Thymus (tissue), 14 donors: ENCODE measurements at places on chromosomes 5 and 9. TPM values are rescaled to one million over a fixed set of nuclear protein-coding genes. Genes with fewer than 3 reads are reported as not detected.

- DNase-seq, result no peak
Observed at GRCh38 chr9:129102791-129103594, 7.6 kb downstream of the CRAT start.

CD72 gene
- polyA plus RNA-seq, result 23.6 TPM

DNA sequence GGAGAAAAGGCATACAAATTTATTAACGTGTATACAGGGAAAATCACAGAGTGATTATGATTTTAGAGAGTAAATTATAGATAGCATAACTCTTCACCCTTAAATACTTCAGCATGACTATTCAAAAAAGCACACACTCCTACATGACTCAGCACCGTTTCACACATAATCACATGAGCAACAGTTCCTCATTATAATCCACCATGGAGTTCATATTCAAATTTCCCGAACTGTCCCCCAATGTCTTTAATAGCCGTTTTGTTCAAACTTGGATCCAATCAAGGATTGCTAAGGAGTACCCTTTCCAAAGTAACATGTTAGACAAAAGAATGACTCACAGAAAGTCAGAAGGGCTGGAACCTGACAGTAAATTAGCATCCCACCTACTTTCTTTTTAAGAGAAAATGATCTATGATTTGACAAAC, 32.1 kb downstream of the RAPGEF1 start:
- DNase-seq, result no peak

TARS1 gene
- polyA plus RNA-seq, result 75.2 TPM

GRCh38 chr5:52964138-52964537, 25.0 kb upstream of the ITGA2 start:
- DNase-seq, result no peak

AHRR gene
- 0.34 TPM for polyA plus RNA-seq

DNA sequence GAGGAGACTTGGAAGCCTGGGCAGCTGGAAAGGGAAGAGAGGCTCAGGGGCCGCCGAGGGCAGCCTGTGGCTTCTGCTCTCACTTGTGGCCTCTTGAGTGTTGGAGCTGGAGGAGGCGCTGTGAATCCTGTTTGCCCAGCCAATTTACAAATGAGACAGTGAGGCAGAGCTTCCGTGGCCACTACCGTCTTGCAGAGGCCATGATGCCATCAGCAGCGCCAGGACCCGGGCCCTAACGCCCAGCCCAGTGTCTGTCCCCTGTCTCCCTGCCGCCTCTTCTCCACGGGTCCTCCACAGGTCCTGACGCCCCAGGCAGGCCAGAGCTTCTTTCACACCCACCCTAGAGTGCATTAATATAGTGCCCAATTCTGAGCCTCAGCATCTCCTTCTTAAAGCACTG, 172.8 kb downstream of the GOLPH3 start:
- DNase-seq, result no peak

FCN2 gene
- 0.75 TPM for polyA plus RNA-seq

DNA sequence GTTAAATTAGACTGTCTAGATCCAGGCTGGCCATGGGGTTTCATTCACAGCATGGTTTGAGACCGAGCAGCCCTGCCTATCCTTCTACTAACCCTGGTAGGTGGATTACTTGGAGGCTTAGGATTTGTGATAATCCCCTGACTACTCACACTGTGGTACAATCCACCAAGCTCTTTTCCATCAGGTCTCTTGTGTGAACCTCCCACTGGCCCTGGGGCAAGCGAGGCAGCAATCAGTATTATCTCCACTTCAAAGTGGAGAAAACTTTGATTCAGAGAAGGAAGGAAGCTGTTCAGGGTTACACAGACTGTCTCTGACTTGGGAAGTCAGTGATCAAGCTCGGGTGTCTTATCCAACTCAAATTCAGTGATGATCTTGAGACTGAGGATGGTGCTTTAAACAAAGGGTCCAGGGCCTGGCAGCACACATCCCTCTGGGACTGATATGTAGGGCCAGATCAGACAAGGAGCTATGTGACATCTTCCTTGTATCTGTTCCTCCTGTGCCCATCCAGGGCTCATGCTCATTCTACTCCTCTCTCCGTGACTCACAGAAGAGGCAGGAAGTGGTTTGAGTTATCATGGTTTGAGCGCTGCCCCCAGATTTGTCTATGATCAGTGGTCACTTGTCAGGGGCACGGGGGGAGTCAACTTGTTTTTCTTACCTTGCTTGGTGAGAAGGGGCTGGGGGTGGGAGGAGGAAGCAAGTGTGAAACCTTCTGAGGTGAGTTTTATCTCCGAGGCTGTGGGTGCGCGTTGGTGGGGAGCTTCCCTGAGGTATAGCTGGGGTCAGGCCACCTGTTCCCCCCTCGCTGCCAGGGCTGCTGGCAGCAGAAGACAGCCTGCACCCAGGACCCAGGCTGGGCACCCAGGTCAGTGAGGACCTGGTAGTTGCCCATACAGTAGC, 48.6 kb downstream of the RGS3 start:
- no peak for DNase-seq

GRCh38 chr5:134207696-134208095, 18.2 kb downstream of the PPP2CA start:
- no peak for DNase-seq

ACOT12 gene
- 0.14 TPM for polyA plus RNA-seq

GRCh38 chr9:108078811-108079210, 589.2 kb upstream of the KLF4 start:
- DNase-seq, result no peak

DNA sequence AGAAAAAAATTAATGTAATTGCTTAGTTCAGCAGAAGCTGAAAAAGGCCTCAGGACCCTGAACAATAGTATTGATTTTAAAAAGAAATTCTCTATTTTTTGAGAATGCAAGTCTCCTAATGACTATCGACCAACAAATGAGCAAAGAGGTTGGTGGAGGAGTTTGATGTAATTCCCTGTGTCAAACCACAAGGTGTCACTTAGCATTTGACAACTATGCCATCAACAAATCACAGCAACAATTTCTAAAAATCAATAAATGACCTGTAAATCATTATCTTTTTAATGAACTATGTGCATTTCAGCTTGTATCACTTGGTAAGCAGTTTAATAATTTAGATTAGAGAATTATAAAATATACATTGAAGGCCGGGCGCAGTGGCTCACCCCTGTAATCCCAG, 133.7 kb downstream of the PRELID2 start:
- DNase-seq, result no peak

LCN1 gene
- 1.2 TPM for polyA plus RNA-seq

GRCh38 chr9:91346644-91347043, 15.1 kb downstream of the AUH start:
- DNase-seq, result no peak

GRCh38 chr5:43150075-43150474, 29.4 kb downstream of the ZNF131 start:
- DNase-seq, result no peak

SUSD3 gene
- 31.0 TPM for polyA plus RNA-seq

DNA sequence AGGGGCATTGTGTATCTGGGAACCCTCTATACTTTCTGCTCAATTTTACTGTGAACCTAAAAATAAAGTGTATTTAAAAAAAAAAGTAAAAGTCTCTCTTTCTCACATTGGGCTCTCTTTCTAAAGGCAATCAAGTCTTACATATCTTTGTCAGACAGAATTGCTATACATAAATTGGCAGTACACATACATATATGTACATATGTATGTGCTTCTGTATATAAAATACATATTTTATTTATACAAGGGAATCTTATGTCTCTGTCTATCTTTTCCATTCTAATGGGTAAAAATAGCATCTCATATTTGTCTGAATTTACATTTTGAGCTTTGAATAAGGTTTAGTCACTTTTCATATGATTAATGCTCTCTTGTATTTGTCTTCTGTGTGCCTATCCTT, 348.8 kb downstream of the SPATA31D1 start:
- DNase-seq, result no peak

DNA sequence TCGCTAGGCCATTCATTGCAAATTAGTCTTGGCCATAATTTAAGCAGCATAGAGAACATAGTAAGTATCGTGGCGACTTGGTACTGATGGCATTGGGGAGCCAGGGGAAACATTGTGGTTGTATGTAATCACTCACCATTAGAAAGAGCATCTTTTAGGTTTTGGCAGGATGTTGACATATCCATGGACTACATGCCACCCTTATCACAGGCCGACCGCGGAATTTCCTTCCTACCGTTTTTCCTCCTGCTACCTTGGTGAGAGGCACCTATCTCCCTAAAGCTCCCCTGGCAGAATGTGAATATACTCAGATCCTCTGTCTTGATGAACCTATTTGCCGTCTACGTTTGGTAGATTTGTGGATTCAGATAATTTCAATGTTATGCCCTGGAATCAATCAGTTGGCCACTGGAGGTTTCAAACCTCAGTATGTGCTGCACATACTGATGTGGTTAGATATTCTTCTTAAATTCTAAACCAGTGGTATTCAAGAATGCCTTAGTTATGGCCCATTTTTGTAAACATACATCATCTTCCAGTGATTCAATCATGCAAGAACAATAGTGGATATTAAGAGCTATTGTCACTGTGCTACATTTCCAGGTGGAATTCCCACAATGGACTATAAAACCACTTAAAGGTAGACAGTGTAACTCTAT, 271.0 kb upstream of the HAPLN1 start:
- DNase-seq, result no peak

- no peak for DNase-seq
Observed at GRCh38 chr5:98656125-98656795, 117.2 kb upstream of the RGMB start.

- no peak for DNase-seq
Observed at GRCh38 chr9:131997779-131998178, 81.9 kb downstream of the MED27 start.

SPATA31C1 gene
- not detected for polyA plus RNA-seq

DNA sequence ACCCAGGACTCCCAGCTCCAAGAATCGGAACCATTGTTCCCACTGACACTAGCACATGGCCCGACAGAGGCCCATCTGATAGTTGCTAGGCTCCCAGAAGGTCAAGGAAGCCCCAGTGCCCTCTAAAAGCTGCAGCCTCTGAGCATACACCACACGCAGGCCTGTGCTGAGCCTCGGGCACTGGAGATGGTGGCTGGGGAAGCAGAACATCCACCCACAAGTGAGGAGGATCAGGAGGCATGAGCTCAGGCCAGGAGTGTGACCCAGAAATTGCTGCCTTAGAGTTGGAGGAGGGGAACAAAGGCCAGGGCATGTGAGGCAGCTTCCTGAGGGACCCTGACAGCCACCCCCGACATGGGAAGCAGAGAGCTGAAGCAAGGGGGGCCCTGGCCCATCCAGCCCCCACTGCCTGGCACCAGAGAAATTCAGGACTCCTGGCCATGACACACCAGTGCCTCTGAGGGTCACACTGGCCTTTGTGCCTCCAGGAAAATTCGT, 21.4 kb downstream of the IPPK start:
- no peak for DNase-seq

DNA sequence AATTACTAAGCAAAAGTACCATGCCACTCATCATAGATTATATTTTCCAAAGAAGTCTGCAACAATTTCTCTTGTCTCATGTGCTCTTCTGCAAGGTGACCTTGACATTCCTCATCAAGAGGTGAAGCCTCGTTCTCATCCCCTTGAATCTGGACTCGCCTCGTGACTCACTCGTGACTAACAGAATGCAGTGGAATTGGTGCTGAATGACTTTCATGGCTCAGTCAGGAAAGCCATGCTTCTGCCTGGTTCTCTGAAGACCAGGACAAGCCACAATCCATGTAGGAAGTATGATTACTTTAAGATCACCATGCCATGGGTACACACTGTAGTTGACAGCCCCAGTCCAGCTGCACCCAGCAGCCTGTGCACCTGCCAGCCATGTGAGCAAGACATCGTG, 335.8 kb downstream of the GADD45G start:
- DNase-seq, result no peak

PITX1 gene
- 0.46 TPM for polyA plus RNA-seq

- DNase-seq, result no peak
Observed at GRCh38 chr9:98132158-98132557, 13.1 kb upstream of the TRIM14 start.
